ENCODE measurements at places on chromosomes 4 and X.

GRCh38 chr4:86247320-86247719 lies 112.5 kb downstream of the MAPK10 start:
- DNase-seq = no peak

GRCh38 chr4:76745240-76745639 lies 152.7 kb downstream of the SOWAHB start:
- no peak for DNase-seq

DNA sequence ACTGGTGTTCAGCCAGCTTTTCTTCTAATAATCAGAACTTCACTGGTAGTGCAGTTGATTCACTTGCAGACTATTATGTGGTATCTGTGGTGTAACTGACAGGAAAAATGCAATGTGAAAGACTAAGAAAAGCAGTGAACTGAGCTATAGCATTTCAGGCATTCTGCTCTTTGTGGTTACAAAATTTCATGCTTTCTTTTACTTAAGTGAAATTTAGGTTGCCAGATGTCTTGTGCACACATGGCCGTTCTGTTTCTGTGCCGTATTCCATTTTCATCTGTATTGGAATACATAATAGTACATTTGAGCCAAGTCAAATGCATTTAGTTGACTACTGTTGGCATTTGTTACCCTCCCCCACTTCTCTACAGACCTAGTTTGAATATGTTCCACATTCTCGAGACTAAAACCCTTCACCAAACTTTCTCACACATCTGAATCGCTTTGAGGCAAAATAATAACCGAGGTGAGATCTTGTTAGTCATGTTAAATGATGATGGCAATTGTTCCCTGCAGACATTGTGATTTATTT lies 8.2 kb downstream of the RTL3 start:
- no peak for DNase-seq

- no peak for DNase-seq
Measured at GRCh38 chr4:104248726-104249125, 246.0 kb downstream of the CXXC4 start.

DNA sequence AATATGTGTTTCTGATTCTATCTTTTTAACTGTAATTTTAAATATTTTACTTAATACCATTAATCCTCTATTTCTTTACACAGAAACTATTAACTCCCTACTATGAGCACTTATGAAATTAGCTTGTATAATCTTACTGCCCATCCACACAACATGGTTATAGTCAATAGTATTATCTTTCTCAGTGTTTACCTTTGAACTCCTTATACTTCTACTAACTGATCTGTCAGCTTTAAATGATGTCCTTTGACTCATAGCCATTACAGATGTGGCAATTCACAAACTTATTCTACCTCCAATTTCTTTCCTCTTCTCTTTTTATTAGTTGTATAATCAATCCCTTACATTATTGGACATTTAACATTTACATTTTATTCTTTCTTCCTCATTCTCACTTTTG lies 5.5 kb downstream of the SEC31A start:
- DNase-seq = no peak

DNA sequence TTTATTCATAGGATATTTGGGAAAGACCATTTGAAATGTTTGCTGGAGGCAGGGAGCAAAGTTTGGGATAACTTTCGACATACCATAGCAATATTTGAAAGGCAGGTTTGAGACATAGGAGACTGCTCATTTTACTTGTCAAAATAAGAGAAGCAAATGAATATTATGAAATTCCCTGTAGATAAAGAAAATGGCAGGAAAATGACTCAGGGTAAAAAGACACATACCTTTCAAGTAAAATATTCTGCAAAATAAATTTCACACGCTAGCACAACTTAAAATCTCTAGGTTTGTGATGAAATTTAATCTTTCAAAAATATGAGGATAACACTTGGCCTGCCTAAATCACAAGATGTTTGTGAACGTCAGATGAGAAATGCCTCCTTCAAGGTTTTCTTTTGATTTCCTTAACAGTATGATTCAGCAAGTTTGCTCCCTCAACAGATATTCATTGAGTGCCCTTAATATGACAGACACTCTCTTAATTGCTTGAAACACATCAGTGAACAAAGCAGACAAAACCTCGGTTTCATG lies 6.6 kb downstream of the TMEM156 start:
- DNase-seq = no peak

DNA sequence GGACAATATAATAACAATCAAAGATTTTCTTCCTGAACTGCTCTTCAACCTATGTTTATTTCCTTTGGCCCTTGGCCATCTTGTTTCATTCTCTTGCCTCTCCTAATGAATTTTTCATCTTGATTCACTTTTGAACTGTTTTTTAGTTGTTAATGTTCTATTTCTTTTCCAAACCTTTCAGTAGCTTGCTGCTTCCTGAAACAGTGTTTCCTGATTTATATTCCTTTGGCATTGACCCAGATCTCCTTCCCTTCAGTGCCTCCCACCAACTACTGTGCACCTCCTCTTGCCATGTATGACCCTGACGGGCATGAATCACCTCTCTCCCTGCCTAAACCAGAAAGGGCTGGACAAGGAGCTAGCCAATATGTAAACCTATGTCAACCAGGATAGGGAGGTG lies 25.6 kb upstream of the SPP1 start:
- DNase-seq = no peak

GRCh38 chr4:106868381-106869035 lies 167.6 kb downstream of the DKK2 start:
- DNase-seq = no peak

DNA sequence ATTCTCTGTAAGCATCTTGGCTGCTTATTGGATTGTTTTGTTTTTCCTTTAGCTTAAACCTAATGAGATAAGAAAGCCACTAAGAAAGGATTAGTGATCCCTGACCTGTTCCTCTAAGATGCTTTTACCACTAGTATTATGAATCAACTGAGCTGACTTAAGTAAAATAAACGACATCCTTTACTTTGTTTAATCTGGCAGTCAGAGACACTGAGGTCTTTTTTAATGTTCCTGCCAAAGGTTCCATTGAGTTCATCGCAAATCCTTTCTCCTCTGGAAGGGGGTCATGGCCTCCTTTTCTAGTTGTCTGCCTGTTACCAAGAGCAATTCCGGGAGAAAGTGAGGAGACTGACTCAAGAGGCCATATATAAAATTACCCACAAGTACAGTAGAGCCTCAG lies 1038.3 kb upstream of the SLIT2 start:
- no peak for DNase-seq

- DNase-seq = no peak
Measured at GRCh38 chrX:69457756-69458155, 46.4 kb upstream of the NALF2 start.

DNA sequence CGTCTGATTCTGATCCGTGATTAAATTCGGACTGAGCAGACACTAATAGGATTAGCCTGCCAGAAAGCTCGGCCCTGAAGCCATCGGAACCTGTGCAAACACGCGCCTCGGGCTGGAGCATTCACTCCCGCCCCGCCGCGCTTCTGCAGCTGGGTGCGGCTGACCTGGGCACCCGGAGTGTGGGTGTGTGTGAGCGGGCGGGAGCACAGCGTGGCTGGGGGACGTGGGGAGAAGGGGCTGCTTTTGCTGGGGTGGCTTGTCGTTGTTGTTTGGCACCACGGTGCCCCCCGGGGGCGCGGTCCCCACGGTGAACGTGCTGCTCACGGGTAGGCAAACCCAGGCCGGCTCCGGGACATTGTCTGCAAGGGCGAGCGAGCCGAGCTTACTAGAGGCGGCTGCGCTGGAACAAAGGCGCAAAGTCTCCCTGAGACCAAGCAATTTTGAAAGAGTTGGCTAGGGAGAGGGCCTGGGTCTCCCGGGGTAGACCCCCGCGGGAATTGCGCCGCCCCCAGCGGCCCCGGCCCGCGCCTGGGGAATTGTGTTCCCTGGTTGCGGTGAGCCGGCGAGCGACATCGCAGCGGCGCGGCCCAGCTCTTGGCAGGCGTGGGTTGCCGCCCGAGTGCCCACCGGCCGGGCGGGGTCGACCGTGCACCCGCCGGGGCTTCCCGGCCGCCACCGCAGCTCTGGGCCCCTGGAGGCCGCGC lies 1.4 kb downstream of the MAMLD1 start:
- peak; percentile 27 for DNase-seq

- no peak for DNase-seq
Measured at GRCh38 chr4:22416403-22416802, 99.5 kb downstream of the ADGRA3 start.

GRCh38 chr4:23269566-23269965 lies 576.8 kb downstream of the GBA3 start:
- DNase-seq = no peak

- no peak for DNase-seq
Measured at GRCh38 chrX:108362026-108362425, 76.2 kb downstream of the COL4A6 start.

DNA sequence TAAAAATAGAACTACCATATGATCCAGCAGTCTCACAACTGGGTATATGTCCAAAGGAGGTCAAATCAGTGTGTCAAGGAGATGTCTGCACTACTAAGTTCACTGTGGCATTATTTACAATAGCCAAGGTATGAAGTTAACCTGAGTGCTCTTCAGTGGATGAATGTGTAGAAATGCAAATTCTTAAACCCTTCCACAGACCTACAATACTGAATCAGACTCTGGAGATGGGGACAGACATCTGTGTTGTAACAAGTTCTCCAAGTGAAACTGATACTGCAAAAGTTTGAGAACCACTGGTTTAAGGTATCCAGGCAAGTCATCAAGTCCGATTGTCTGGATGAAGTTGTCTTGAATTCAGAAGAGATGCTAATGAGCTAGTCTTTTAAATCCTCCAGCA lies 38.5 kb downstream of the SMAD1 start:
- DNase-seq = no peak

- DNase-seq = no peak
Measured at GRCh38 chr4:161291222-161291621, 872.6 kb downstream of the FSTL5 start.

- DNase-seq = no peak
Measured at GRCh38 chr4:147059064-147059731, 113.5 kb upstream of the TTC29 start.

GRCh38 chr4:177974461-177974860 lies 532.2 kb upstream of the AGA start:
- no peak for DNase-seq

- no peak for DNase-seq
Measured at GRCh38 chrX:55006827-55007621, 6.9 kb downstream of the APEX2 start.

DNA sequence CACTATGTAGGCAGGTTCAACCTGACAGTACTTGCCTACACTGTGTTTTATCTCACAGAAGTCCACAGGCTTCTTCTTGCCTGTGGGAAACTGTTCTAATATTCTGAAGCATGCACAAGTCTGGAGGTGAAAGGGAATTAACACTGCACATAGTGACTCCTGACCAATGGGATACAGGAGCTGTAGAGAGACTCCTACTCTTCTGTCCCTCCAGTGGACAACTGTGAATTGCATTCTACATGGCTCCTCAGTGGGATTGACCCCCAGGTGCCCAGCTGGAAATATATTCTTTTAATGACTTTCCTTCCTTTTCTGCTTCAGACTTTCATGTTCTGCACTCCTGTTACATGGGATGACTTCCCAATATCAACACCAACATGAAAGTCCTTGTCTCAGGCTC lies 8.2 kb upstream of the YIPF6 start:
- DNase-seq = no peak

DNA sequence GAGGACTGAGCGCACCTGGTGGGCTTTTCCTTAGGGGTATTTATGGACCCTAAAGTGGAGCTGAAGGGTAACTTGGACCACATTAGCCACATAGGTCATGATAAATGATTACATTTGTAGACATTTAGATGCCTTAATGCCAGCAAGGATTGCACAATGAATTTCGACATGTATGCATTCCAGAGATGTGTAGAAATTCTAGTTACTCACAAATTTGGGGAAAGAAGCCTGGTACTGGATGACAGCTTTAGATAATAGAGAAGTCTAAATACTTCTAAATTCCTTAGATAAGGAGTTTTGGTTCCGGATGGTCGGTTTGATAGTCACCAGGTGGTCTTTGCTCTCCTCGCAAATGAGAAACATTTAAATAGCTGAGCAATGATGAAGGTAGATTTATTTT lies 609.5 kb upstream of the PRKX start:
- no peak for DNase-seq

GRCh38 chr4:89640620-89641366 lies 196.2 kb downstream of the SNCA start:
- peak; percentile 8 for DNase-seq

GRCh38 chr4:87007528-87008446 lies 73.0 kb downstream of the AFF1 start:
- DNase-seq = peak; percentile 54

- DNase-seq = no peak
Measured at GRCh38 chr4:140315019-140315418, 58.4 kb upstream of the SCOC start.

DNA sequence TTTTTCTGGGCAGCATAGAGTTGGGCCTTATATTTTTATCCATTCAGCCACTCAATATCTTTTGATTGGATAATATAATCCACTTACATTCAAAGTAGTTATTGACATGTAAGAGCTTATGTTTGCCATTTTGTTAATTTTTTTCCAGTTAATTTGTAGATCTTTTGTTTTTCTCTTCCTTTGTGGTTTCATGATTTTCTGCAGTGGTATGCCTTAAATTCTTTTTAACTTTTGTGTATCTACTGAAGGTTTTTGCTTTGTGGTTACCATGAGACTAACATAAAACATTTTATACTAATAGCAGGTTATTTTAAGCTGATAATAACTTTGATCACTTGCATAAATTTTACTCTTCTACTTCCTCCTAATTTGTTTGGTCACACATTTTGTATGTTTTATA lies 140.8 kb upstream of the GATB start:
- DNase-seq = no peak

DNA sequence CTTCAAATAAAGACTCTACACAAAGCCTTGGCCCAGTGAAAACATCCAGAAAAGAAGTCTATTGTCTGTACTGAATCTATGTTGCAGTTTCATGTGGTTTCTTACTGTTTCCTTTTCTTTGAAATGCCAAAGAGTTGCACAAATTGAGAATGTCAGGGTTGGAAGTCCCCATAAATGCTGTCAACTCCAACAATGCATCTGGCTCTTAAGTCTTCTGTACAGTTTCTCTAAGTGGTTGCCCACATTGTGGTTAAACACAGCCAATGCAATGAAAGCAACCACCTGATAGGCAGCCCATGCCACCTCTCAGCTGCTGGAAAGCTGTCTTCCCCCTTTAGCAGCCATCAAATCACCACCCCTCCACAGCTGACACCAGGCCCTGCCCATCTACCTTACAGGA lies 67.2 kb upstream of the C1GALT1C1 start:
- DNase-seq = no peak

- no peak for DNase-seq
Measured at GRCh38 chrX:21926527-21927278, 13.8 kb upstream of the SMS start.

- DNase-seq = no peak
Measured at GRCh38 chrX:149120459-149120858, 384.6 kb downstream of the IDS start.

DNA sequence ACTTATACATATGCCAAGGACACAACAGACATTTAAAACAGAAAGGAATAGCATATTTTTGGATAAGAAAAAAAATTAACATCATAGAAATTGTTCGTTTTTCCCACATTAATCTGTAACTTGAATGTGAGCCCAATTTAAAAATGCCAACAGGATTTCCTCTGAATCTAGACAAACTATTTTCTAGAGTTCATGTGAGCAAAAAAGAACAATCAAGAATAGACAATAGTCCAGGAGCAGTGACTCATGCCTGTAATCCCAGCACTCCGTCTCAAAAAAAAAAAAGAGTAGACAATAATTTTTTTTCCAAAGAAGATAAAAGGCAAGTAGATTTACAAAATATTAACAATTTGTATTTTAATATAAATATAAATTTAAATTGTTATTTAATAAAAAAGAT lies 73.7 kb upstream of the DUSP21 start:
- no peak for DNase-seq
